MCF 10A (cell line): ENCODE measurements at places on chromosomes 2 and 18. TPM values are rescaled to one million over a fixed set of nuclear protein-coding genes. Genes with fewer than 3 reads are reported as not detected.

Gene ACAA2
- total RNA-seq, result 82.9 and 84.9 TPM in 2 replicates

Gene KYNU
- 143 and 160 TPM in 2 replicates for total RNA-seq

Gene ESPNL
- not detected in 2 replicates for total RNA-seq

Gene NCKAP5
- not detected in 2 replicates for total RNA-seq

Gene ACTR3
- 260 and 311 TPM in 2 replicates for total RNA-seq

Gene SLC9A4
- total RNA-seq, result 0.07 TPM in 1 of 2 replicates, not detected in the other

Gene GNLY
- total RNA-seq, result not detected in 2 replicates

Gene C2orf66
- 0.61 and 0.98 TPM in 2 replicates for total RNA-seq

Gene VWC2L
- not detected in 2 replicates for total RNA-seq

Gene ANKRD53
- not detected in 2 replicates for total RNA-seq

Gene RAB12
- total RNA-seq, result 27.8 and 28.4 TPM in 2 replicates

Gene ZNG1B
- 44.6 and 48.5 TPM in 2 replicates for total RNA-seq

Gene ANKRD36C
- total RNA-seq, result 14.5 TPM in 2 replicates

Gene SERPINB4
- total RNA-seq, result not detected in 2 replicates
